ENCODE measurements at places on chromosomes 3 and 15. TPM values are rescaled to one million over a fixed set of nuclear protein-coding genes. Genes with fewer than 3 reads are reported as not detected.

CASR gene
- not detected for total RNA-seq

- H3K4me3 ChIP-seq, result no peak overlapping the region
- DNase-seq, result no peak
- no peak overlapping the region for H3K27ac ChIP-seq
- no peaks in the 10 kb centered on the region for H3K4me1 ChIP-seq
These were observed 52.7 kb upstream of the OXTR start for GRCh38 chr3:8822141-8822540.

- H3K27ac ChIP-seq, result no peak overlapping the region
- no peaks in the 10 kb centered on the region for H3K4me1 ChIP-seq
- peaks cover 4% of the 10 kb centered on the region for H3K36me3 ChIP-seq
These were observed 165.2 kb upstream of the THBS1 start for GRCh38 chr15:39415634-39416033.

- H3K27ac ChIP-seq, result peak overlapping the region; percentile 62
- no peak overlapping the region for H3K4me3 ChIP-seq
- no peaks in the 10 kb centered on the region for H3K36me3 ChIP-seq
- peaks cover 2% of the 10 kb centered on the region for H3K27me3 ChIP-seq
- peaks cover 10% of the 10 kb centered on the region for H3K4me1 ChIP-seq
- DNase-seq, result peak; percentile 68
These were observed 50.9 kb downstream of the PLXNA1 start for GRCh38 chr3:127033786-127034185.

- H3K36me3 ChIP-seq, result no peaks in the 10 kb centered on the region
- H3K4me3 ChIP-seq, result no peak overlapping the region
- no peaks in the 10 kb centered on the region for H3K4me1 ChIP-seq
These were observed 104.4 kb downstream of the THSD4 start for GRCh38 chr15:71219645-71220044.

RPL39L gene
- 15.1 TPM for total RNA-seq

PARL gene
- total RNA-seq, result 58.5 TPM

- H3K4me3 ChIP-seq, result no peak overlapping the region
- no peaks in the 10 kb centered on the region for H3K4me1 ChIP-seq
- H3K36me3 ChIP-seq, result no peaks in the 10 kb centered on the region
These were observed 96.2 kb upstream of the ROBO2 start for GRCh38 chr3:76943671-76944070.

GRCh38 chr3:147538034-147538433 is 128.9 kb downstream of the ZIC1 start:
- H3K27me3 ChIP-seq, result peaks cover under 1% of the 10 kb centered on the region
- H3K4me1 ChIP-seq, result peaks cover under 1% of the 10 kb centered on the region
- DNase-seq, result no peak

RAB5A gene
- total RNA-seq, result 81.8 TPM

DNA sequence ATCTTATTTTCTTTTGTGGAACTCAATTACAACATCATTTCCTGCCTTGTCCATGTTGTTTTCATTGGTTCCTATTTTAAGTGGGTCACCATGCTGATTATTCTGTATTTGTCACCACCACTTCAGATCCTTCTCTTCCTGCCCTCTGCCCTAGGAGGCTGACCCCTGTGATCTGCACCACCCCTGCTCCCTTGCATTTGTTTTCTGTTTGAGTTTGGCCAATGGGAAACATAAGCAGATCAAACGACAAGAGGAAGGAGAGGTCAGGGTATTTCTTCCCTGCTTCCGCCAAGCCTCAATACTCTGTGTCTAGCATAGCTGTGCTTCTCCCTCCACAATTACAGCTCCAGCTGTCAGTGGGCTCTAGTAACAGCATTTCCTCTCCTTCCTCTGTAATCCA is 71.6 kb downstream of the IMPG2 start:
- H3K27ac ChIP-seq, result no peak overlapping the region
- no peak for DNase-seq
- peaks cover 2% of the 10 kb centered on the region for H3K27me3 ChIP-seq
- H3K4me3 ChIP-seq, result no peak overlapping the region

DNA sequence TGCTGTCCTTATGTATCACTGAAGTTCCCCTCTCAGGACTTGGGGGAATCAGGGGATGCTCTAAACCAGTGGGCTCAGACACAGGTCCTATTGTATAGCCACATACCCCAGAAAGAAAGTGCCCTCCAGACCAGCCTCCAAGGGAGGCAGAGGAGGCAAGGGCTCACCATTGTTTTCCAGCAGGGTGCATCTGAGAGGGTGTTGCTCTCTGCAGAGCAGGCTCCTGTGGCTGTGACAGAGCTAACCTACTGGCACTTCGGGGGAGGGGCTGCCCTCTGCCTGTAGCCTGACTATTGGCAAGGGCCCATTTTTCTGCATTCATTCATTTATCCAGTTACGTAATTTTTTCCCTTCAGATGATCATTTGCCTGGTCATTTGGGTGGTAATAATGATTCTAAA is 39.9 kb downstream of the EEFSEC start:
- H3K4me3 ChIP-seq, result no peak overlapping the region
- H3K36me3 ChIP-seq, result no peaks in the 10 kb centered on the region
- no peak for DNase-seq
- H3K27ac ChIP-seq, result no peak overlapping the region

GABRG3 gene
- total RNA-seq, result 1.3 TPM

DNA sequence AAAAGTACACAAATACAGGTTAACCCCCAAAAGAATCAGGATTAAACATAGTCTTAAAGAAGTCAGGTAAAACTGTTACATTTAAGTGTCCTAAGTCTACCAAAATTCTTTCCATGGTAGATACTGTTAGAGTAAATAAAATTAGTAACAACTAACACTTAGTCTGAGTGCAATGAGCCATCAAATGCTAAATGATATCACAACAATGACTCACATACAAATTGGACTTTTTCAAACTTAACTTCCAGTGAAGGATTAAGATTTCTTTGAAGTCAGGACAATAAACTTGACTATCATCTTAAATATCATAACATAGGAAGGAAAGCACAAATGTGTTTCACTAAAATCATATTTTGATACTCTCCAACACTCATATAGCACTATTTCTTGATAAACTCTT is 43.9 kb downstream of the ZNF148 start:
- no peaks in the 10 kb centered on the region for H3K36me3 ChIP-seq
- H3K4me3 ChIP-seq, result no peak overlapping the region
- H3K27me3 ChIP-seq, result no peaks in the 10 kb centered on the region
- H3K4me1 ChIP-seq, result no peaks in the 10 kb centered on the region
- no peak for DNase-seq
- H3K27ac ChIP-seq, result no peak overlapping the region

DNA sequence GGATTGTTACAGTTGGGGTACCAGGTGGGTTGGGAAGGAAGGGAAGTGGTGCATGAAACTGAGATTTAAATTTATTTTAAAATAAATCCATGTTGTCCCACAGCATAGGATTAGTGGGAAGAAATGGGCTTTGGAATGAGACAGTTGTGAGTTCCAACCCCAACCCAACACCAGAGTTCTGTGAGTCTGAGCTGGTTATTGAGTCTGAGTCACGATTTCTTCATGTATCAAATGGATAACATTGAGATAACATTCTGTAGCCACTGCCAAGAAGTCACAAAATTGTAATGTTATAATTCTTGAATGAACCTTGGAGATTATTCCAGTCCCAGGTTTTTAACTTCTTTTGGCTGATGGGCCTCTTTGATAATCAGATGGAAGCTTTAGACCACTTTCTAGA is 13.7 kb downstream of the IFT122 start:
- no peak overlapping the region for H3K27ac ChIP-seq
- H3K36me3 ChIP-seq, result no peaks in the 10 kb centered on the region
- H3K4me3 ChIP-seq, result no peak overlapping the region
- H3K4me1 ChIP-seq, result peaks cover 7% of the 10 kb centered on the region
- DNase-seq, result no peak
- no peaks in the 10 kb centered on the region for H3K27me3 ChIP-seq

CILP gene
- 0.12 TPM for total RNA-seq

GRCh38 chr3:41688595-41689380 is 273.1 kb downstream of the ULK4 start:
- no peaks in the 10 kb centered on the region for H3K4me1 ChIP-seq
- H3K36me3 ChIP-seq, result peaks cover 4% of the 10 kb centered on the region
- H3K4me3 ChIP-seq, result no peak overlapping the region
- no peak for DNase-seq
- no peak overlapping the region for H3K27ac ChIP-seq

RHOV gene
- total RNA-seq, result 1.8 TPM

DNA sequence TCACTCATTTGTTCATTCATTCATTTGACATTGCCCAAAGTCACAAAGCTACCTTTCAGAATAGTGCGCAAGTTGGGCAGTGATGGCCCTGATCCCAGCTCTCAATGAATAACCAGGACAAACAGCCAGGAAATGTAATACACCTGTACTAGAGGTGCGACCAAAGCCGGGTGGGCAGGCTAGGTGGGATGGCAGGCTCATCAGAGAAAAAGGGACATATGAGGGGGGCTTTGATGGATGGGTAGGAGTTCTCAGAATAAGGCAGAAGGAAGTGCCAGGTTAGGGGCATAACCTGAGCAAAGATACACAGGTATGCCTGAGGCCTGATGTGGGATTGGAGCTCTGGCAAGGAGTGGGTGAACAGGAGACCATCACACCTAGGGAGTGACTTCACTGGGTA is 53.4 kb upstream of the SMAD6 start:
- H3K36me3 ChIP-seq, result no peaks in the 10 kb centered on the region
- no peak overlapping the region for H3K27ac ChIP-seq
- peaks cover 7% of the 10 kb centered on the region for H3K27me3 ChIP-seq
- DNase-seq, result no peak

WNT5A gene
- total RNA-seq, result 0.76 TPM

DNA sequence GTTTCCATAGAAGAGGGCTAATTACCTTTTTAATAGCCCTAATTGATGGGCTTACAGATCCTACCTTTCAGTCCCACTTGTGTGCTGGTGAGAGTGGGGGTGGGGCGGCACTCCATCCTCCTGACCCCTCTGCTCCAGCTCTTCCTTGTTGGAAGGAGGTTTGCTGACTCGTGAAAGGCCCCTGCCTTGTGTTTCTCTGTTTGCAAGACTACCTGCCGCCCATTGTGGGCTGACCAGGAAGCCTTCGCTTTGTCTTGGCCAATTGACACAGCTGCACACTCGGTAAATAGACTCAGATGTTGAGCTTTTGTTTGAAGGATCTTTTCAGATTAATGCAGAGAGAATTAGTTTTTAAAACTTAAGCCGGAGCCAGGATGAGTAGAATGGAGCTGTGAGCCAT is 197.3 kb upstream of the HES1 start:
- no peak for DNase-seq
- H3K4me1 ChIP-seq, result peaks cover under 1% of the 10 kb centered on the region
- peaks cover 3% of the 10 kb centered on the region for H3K27me3 ChIP-seq
- no peak overlapping the region for H3K4me3 ChIP-seq
- H3K36me3 ChIP-seq, result no peaks in the 10 kb centered on the region
- no peak overlapping the region for H3K27ac ChIP-seq

- no peak overlapping the region for H3K27ac ChIP-seq
- no peak for DNase-seq
- no peak overlapping the region for H3K4me3 ChIP-seq
- H3K4me1 ChIP-seq, result peaks cover 6% of the 10 kb centered on the region
- no peaks in the 10 kb centered on the region for H3K27me3 ChIP-seq
These were observed 91.8 kb downstream of the ATP10A start for GRCh38 chr15:25771338-25771706.

DNA sequence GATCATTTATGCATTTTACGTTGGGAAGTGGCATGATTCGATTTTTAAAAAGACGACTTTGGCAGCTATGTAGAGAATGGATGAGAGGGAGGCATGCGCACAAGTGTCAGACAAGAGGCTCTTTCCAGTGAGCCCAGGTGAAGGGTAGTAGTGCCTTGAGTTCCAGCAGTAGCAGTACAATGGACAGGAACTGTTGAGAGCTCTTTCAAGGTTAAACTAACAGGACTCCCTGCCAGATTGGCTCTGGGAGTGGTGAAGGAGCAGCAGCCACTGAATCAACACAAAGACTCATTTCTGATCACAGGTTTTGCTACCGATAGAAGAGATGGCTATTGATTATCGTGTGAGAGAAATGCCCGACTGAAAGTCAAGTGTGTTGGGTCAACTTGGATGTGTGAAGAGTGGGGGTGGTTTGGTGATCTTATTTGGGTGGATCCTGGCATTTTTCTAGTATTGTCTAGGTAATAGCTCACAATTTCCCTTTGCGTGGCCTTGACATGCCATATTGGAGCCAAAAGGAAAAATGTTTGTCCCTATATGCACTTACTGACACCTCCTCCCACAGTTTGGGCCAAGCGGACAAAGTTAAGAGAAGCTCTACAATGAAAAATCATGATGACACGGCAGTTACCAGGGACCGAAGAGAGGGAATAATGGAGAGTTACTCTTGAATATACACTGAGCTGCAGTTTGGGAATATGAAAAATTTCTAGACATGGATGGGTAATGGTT is 81.6 kb upstream of the MDFIC2 start:
- no peaks in the 10 kb centered on the region for H3K4me1 ChIP-seq
- H3K4me3 ChIP-seq, result no peak overlapping the region
- no peaks in the 10 kb centered on the region for H3K36me3 ChIP-seq
- no peaks in the 10 kb centered on the region for H3K27me3 ChIP-seq
- no peak for DNase-seq
- no peak overlapping the region for H3K27ac ChIP-seq

- peaks cover 19% of the 10 kb centered on the region for H3K4me1 ChIP-seq
- no peak for DNase-seq
- H3K27me3 ChIP-seq, result peaks cover 10% of the 10 kb centered on the region
- peak overlapping the region; percentile 0 for H3K27ac ChIP-seq
- H3K36me3 ChIP-seq, result no peaks in the 10 kb centered on the region
- H3K4me3 ChIP-seq, result no peak overlapping the region
These were observed 19.6 kb downstream of the FLNB start for GRCh38 chr3:58027704-58028317.

- H3K36me3 ChIP-seq, result peaks cover 11% of the 10 kb centered on the region
- no peak overlapping the region for H3K27ac ChIP-seq
- DNase-seq, result no peak
- H3K27me3 ChIP-seq, result peaks cover 9% of the 10 kb centered on the region
These were observed 41.5 kb downstream of the TLE3 start for GRCh38 chr15:70056091-70056680.

GRCh38 chr3:154098376-154098775 is 22.8 kb upstream of the ARHGEF26 start:
- H3K27me3 ChIP-seq, result no peaks in the 10 kb centered on the region
- no peak overlapping the region for H3K27ac ChIP-seq
- no peaks in the 10 kb centered on the region for H3K36me3 ChIP-seq

DNA sequence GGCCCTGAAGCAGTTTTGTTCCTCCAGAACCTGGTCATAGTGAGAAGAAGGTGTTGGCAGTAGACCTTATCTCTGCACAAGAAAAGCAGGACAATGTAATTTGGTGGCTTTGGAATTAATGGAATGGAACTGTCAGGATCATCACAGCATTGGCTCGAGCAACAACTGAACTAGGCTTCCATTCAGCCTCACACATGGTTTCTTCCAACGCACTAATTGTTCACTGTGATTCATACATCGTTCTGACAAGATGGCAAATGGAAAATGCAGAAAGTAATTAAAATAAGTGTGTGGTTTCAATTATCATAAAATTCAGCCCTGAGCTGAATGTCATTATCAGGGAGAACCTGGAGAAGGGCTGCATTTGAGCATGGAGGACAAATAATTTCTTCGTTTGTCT is 80.6 kb downstream of the MFSD1 start:
- no peak for DNase-seq
- H3K36me3 ChIP-seq, result peaks cover 4% of the 10 kb centered on the region
- peaks cover 3% of the 10 kb centered on the region for H3K27me3 ChIP-seq
- no peaks in the 10 kb centered on the region for H3K4me1 ChIP-seq
- no peak overlapping the region for H3K4me3 ChIP-seq
- H3K27ac ChIP-seq, result no peak overlapping the region

- peaks cover 7% of the 10 kb centered on the region for H3K4me1 ChIP-seq
- H3K4me3 ChIP-seq, result no peak overlapping the region
- H3K27ac ChIP-seq, result no peak overlapping the region
- DNase-seq, result no peak
These were observed 230.4 kb downstream of the ADAMTS17 start for GRCh38 chr15:100111125-100112060.

DAZL gene
- total RNA-seq, result 0.51 TPM

ALPK3 gene
- 6.8 TPM for total RNA-seq

Data from glutamatergic neuron (in vitro differentiated cells).